ENCODE measurements at places on chromosomes 7 and 10.

DNA sequence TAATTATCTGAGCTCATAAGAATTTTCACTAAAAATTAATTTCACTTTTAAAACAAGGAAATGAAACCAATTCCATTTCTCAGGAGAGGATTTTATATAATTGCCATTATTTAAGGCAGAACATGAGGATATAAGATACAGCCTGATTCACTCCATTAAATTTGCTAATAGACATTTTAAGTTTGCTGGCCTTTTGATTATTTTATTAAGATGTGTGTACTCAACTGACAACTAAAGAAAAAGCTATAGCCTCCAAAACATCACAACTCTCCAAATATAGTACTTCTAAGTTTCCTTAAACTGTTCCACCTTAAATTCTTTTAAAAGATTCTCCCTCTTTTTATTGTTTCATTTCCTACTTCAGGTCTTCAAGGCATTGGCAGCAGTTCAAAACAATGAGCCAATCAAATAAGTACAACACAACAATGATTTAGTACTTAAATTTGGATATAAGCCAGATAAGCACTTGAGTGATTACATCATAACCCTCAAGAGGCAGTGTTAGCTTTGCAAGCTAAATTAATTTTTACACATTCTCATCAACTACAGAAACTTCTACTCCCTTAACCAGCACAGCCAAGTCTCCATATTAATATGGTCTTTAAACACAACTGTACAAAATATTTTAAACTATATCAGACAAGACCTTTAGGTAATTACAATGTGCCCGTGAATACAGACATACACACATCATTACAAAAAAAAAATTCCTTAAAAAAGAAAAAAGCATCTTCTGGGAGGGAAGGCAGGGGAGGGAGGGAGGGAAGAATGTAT, 121.8 kb downstream of the KMT2C start:
- peak; percentile 1 for DNase-seq

- DNase-seq, result peak; percentile 81
Observed at GRCh38 chr10:70367195-70367796, 15.1 kb downstream of the LRRC20 start.

DNA sequence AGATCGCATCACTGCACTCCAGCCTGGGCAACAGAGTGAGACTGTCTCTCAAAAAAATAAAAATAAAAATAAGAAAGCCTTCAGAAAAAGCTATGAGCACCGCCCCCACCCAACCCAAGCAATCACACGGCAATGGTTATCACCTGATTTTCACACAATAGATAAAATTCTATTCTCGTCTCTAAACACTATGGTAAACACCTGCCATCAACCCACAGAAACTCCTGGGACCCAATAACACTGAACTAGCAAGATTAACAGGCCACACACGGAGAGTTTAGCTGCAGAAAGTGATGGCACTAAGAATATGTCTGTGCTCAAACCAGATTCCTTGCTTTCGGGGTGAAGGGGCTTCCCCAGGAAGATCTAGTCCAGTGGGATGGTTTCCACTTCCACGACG, 173.8 kb downstream of the DIP2C start:
- DNase-seq, result no peak

DNA sequence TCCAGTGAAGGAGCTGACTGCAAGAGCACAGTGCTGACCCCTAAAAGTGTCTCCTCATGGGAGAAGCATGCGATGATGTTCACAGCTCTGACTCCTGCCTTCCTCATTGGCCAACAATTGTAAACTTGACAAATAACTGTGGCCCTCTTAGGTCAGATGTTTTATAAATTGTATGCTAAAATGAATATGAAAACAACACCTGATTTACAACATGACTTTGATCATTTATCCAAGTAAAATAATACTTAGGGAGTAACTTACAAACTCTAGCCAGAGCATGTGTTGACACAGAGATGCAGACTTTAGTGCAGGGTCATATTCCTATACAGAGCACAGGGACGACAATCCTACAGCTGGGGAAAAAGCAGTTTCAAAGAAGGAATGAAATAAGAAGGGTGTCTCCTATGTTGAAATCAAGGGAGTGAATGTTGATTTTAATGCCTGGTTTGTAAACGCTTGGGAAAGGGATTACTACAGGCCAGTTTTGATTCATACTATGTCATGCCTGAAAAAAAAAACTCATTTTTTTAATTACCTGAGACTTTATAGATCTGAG, 391.4 kb upstream of the AKR1E2 start:
- no peak for DNase-seq

DNA sequence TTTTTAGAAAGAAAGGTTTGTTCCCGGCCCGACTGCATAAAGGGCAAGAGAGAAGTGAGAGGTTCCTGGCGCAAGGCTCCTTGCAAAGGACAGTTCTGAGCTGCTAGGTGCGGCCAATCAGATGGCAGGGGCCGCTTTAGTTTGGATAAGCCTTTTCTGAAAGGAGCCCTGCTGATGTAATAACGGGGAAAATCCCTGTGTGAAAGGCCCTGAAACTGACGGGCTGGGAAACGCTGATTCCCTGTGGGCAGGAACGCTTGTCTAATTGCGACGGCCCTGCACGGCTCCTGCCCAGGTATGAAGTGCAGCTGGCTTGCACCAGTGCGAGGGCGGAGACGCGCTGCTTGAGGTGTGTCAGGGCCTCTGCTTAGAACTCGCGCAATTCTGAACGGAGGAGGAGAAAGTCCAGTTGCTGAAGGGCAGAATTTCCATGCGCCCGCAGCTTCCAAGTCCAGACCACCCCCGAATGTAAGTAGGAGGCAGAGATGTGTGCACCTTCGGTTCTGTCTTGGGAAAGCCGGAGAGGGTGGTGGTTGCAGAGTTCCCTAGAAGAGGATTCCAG, 30.5 kb downstream of the TACC2 start:
- DNase-seq, result no peak

- DNase-seq, result no peak
Observed at GRCh38 chr7:123314886-123315285, 115.1 kb upstream of the SLC13A1 start.

DNA sequence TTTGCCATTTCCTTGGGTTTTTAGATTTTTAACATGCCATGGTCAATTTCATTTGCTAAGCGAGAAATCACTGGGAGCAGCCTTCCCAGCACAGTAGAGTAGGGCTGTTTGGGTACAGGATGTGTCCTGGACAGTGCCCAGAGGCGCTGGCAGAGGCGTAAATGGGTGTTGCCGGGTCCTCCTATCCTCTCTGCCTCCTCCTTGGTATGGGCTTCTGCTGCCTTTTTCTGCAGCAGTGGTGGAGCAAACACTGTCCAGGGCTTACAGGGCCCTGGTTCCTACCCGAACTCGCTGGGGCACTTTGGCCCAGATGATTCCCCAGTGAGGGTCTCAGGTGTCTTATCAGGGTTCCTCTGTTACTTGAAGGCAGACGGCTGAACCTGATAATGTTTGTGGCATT, 298.3 kb downstream of the RPS24 start:
- no peak for DNase-seq

DNA sequence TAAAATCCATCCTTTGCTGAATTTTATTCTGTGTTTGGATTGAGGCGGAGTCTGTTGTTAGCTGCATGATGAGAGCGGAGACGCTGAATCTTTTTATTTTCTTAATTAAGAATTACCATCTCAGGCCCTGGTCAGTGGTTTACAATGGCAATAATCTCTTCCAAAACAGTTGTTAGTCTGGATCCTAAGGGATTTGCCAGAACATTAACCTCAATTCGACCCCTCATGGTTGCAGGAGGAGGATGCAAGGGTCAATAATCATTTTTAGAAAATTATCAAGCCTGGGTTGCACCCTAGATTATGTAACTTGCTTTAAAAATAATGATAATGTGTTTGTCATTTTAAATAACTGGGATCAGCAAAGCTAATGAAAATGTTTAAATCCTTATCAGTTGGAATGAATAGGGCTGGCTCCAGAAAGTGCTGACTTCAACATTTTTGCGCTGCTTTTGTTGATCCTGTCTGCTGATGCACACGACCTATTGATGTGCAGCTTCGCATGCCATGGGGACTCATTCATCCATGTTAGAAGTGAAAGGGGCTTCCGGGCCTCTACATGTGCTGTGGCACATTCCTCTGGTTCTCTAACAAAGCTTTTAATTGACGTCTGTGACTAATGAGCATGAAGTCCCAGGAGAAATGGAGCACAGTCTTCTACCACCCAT, 80.7 kb upstream of the KIAA1217 start:
- DNase-seq, result no peak

- DNase-seq, result no peak
Observed at GRCh38 chr7:13846386-13846785, 143.1 kb downstream of the ETV1 start.

- DNase-seq, result no peak
Observed at GRCh38 chr7:15678653-15679052, 7.8 kb downstream of the MEOX2 start.

DNA sequence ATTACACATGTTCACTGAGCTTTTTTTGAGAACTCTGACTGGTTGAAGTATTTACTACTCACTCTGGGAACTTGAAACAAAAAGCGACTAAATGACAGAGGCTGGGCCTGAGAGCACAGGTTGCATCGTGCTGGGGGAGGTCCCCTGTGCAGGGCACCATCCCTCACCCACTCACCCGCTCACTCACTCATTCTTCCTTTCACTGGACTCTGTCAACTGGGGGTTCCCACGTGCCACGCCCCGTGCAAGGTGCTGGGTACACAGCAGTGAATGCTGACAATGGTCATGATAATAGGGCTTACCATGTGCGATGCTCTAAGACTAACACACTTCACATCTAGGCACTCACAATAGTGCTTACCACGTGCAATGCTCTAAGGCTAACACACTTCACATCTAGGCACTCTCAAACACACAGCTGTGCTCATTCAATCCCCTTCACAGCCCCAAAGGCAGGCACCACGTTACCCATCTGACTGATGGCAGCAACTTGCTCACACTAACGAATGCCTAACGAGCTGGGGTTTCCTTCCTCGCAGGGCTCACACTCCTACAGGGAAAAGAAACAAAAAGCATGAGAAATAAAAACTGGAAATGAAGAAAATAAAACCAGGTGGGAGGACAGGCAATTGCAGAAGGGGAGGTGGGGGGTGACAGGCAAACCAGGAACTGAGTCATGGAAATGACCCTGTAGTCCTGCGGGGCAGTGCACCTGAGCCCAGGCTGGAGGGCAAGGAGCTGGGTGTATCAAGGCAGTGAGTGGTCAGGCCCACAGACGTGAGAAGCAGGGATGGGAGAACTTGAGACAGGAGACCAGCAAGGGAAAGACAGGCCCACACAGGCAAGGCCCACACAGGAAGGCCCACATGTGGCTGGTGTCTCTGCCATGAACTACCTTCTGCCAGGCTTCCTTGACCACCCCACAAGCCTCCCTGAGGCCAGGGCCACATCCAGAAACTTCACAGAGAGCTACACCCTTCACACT, 147.0 kb upstream of the FAM20C start:
- peak; percentile 73 for DNase-seq

GRCh38 chr10:60192946-60193345, 196.7 kb downstream of the ANK3 start:
- DNase-seq, result no peak

GRCh38 chr7:12648704-12649261, 38.6 kb upstream of the ARL4A start:
- no peak for DNase-seq

DNA sequence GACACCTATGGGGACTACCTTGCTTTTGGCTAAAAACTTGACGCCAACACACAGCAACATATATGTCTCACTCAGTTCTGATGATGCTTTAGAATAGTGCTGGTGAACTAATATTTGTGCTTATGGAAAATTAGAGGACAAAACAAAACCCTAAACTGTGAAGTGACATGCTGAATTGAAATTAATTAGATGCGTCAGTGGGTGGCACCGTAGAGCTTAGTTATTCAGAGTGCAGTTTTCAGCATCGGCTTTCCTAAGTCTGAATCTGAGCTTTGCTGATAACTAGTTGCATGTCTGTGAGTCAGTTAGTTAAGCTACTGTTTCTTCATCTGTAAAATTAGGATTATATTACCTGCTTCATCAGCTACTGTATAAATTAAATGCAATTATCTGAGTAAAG, 245.0 kb upstream of the SORCS1 start:
- DNase-seq, result no peak

- no peak for DNase-seq
Observed at GRCh38 chr10:10351451-10351850, 666.2 kb upstream of the CELF2 start.

DNA sequence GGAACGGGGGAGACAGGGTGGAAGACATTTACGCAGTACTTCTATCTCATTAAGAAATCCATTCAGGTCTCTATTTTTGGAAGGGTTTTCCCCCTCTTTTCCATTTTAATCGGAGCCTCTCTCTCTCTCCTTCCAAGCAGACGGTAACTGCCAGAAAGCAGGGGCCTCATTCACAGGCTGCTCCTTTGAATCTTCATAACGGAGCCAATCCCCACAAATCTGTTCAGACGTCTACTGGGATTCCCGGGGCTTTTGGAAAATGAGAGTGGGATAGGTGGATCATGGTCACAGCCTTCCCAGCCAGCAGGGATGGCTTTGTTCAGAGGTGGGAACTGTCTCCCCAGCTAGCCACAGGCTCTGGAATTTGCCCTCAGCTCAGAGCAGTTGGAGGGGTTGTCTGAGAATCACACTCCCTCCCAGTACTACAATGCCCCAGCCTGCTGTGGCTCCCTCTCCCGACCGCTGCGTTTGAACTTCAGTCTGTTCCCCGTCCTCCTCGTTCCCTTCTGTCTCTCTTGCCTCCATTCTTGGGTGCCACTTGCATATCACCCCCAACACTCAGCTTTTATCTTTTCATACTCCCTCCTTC, 413.6 kb downstream of the PLXNA4 start:
- no peak for DNase-seq

- no peak for DNase-seq
Observed at GRCh38 chr7:158348446-158348845, 239.2 kb downstream of the PTPRN2 start.

DNA sequence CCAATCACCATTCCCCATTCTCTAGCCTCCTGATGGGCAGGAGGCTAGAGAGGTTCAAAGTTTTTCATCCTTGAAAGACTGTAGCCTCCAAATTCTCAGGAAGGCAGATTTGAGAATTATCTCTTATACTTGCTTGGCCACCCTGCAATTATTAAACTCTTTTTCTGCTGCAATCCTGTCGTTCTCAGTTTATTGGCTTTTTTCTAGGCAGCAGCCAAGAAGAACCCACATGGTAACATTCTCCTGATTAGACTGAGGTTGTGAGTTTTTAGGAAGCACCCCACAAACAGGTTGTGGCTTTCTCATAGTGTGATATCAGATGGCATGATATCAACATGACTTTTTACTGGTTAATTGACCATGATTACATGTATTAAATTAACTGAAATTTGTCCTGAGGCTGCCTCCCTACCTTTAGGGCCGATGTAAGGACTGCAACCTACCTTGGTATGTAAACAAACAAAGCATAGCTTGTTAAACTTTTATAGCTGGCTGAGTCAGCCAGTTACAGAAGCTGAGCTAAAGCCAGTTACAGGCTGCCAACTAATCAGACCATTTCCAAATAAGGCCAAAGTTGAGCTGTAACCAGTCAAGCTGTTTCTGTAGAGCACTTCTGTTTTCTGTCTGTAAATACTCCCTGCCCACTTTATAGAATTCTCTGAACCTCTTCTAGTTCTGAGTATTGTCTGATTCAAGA, 3.2 kb upstream of the ZNF248 start:
- DNase-seq, result no peak

GRCh38 chr7:130904792-130905191, 170.8 kb upstream of the KLF14 start:
- no peak for DNase-seq

GRCh38 chr10:68128015-68128414, 18.7 kb downstream of the MYPN start:
- DNase-seq, result no peak

Data from osteoblast (primary cell).